Stimulated activated CD4-positive, alpha-beta T cell treated with anti-CD3 and anti-CD28 coated beads, Interleukin-2, amount 100 ng/mL, for 48 hours (primary cell): ENCODE measurements at places on chromosomes 4 and X.

- no peak for DNase-seq
Observed at GRCh38 chrX:47209508-47210238, 8.8 kb upstream of the CDK16 start.

DNA sequence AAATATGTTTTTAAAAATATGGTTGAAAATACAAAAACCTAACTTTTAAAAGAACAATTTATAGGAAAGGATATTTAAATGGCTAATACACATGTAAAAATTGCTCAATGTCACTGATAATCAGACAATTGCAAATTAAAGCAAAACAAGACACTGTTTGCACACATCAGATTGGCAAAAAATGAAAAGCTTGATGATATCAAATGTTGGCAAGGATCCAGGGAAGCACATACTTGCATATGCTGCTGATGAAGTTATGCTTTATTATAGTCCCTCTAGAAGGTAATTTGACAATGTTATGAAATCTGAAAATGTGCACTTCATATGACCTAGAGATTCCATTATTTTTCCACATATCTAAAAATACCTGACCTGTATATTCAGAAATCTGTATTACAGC, 45.7 kb upstream of the EPGN start:
- no peak for DNase-seq

DNA sequence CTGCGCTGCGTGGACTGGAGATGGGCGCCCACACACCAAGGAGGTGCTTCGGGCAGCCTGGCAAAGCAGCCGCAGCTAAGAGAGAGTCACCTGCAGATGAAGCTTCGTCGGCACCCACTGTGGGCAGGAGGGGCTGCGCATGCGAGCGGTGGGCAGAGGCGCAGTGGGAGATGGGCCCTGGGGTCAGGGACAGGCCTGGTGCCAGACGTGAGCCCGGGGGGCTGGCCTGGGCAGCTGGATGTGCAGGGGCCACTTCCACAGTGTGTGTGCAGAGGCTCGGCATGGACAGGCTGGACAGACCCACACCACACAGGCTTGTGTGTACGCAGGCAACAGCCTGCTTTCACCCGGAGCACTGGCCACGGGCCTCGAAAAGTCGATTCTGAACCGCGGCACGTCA, 18.6 kb downstream of the CTBP1 start:
- DNase-seq = no peak

- peak; percentile 36 for DNase-seq
Observed at GRCh38 chr4:121706595-121707021, 9.8 kb upstream of the ANXA5 start.

- no peak for DNase-seq
Observed at GRCh38 chr4:165309456-165309855, 18.0 kb upstream of the MSMO1 start.

GRCh38 chrX:78650906-78651437, 8.2 kb downstream of the RTL3 start:
- no peak for DNase-seq

DNA sequence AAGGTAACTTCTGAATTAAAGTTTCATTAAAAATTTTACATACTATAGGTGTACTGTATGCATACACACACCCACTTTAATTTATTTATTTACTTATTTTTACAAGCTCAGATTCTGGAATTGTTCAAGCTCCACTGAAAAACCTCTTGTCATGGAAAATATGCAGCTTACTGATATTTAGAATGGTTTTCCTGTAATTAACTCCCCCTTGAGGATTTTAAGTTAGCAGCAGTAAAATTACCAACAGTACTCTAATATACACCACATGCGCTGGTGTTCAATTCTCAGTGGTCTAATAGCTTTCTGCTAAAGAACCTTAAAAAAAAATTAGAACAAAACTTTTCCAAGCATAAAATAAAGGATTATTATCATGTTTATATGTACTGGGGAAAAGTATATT, 12.0 kb downstream of the MAB21L2 start:
- no peak for DNase-seq

DNA sequence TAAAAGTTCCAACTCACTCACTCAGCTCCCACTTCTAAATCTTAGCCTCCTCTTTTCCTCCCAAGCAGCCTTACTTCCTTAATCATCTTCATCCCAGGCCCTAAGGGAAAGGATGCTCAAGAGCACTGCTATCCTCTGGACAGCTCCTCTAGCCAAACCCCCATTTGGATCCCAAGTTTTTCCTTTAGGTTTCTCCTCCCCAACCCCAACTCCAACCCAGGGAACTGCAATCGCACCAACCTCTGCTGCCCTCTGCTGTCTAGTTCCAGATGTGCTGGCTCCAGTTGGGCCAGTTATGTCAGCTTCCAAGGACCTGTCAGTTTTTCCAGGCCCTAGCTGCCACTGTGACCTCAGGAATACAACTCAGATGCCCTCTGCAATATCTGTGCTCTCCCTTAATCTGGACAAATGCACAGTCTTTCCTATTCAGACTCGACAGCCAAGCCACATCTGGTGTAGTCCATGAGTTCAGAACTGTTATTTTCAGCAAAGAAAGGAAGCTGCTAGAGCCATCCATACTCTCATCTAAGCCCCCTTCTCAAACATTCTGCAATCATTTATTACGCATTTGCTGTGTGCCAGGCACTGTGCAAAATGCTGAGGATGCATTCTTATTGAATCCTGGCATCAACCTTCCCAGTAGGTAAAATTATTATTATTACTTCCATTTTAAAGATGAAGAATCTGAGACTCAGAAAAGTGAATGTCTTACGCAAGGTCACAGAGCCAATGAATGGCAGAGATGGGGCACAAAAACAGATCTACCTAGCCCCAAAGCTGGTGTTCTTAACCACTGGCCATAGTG, 12.3 kb upstream of the XPNPEP2 start:
- DNase-seq = peak; percentile 36

GRCh38 chr4:5788144-5788543, 77.1 kb downstream of the EVC start:
- DNase-seq = no peak

GRCh38 chr4:30399476-30399875, 320.7 kb upstream of the PCDH7 start:
- DNase-seq = no peak

- DNase-seq = no peak
Observed at GRCh38 chr4:80125252-80126177, 52.5 kb upstream of the ANTXR2 start.

GRCh38 chrX:119181491-119181890, 53.9 kb upstream of the KIAA1210 start:
- DNase-seq = no peak

- DNase-seq = no peak
Observed at GRCh38 chr4:63919636-63920365, 489.4 kb downstream of the TECRL start.

- no peak for DNase-seq
Observed at GRCh38 chr4:3703677-3704521, 62.3 kb upstream of the ADRA2C start.
